ENCODE measurements at places on chromosomes 16 and 17. TPM values are rescaled to one million over a fixed set of nuclear protein-coding genes. Genes with fewer than 3 reads are reported as not detected.

Gene ARL4D
- total RNA-seq, result 12.8 TPM

DNA sequence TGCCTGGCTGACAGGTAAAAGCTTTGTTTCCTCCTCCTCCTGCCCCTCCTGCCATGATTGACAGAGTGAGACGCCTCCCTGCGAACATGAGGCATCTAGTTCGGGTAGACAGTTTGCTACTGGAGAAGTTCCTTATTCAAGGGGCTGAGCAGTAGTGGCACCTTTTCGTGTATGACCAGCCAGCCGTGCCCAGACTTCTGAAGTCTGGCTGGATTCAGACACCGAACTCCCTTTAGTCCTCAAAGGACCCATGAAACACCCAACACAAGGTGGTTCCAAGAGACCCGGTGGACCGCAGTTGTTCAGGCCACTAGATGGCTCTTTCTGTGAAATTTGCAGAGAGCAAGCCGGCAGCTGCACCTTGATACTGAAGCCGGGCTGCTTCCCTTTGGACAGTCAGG lies 192.8 kb downstream of the XYLT1 start:
- DNase-seq, result peak; percentile 35

Gene TNFRSF17
- not detected for total RNA-seq

DNA sequence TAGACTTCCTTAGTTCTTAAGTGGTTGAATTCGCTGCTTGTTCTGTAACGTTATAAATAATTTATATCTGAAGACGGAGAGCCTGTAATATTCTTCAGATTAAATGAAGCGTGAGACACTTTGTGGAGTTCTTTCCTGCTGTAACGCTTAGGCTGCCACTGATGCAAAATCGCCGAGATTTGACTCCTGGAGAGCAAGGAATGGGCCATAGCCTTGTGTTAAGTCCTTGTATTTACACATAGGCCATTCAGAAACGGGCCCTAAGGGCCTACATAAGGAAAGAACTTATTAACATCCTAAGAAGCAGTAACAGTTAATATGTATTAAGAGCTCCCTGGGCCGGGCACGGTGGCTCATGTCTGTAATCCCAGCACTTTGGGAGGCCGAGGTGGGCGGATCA lies 936 bp downstream of the EMC6 start:
- DNase-seq, result no peak

Gene DPH1
- 30.8 TPM for total RNA-seq

DNA sequence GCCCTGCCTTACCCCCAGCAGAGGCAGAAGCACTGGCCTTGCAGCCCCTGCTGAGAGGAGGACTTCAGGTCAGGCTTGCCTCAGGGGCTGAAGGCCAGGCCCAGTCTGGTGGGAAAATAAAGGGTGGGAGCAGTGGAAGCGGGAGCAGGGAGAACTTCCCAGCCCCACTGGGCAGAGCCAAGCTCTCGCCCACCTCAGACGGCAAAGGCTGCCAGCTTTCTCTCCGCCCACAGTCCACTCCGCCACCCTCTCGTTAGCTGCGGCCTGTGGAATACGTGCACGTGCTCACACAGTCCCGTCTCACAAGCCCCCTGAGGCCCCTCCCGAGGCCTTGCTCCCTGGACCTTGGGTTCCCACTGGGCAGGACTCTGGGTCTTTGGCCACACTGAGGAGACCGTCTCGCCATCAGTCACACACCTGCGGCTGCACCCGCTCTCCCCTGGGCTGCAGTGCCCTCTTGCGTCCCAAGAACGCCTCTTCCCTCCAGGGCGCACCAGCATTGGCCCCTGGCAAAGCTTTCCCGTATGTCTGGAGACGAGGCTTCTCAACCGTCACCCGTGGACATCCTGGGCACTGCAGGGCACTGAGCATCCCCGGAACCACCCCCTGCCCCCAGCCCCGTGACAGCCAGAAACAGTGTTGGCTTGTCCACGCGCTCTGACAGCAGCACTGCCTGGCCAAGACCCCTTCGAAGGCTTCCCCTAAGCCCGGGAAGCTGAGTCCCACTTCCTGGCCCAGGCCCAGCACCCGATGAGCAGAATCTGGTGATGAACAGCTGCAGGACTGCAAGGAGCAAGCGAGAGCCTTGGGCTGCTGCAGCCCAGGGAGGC lies 8.3 kb downstream of the MRPL28 start:
- peak; percentile 77 for DNase-seq

DNA sequence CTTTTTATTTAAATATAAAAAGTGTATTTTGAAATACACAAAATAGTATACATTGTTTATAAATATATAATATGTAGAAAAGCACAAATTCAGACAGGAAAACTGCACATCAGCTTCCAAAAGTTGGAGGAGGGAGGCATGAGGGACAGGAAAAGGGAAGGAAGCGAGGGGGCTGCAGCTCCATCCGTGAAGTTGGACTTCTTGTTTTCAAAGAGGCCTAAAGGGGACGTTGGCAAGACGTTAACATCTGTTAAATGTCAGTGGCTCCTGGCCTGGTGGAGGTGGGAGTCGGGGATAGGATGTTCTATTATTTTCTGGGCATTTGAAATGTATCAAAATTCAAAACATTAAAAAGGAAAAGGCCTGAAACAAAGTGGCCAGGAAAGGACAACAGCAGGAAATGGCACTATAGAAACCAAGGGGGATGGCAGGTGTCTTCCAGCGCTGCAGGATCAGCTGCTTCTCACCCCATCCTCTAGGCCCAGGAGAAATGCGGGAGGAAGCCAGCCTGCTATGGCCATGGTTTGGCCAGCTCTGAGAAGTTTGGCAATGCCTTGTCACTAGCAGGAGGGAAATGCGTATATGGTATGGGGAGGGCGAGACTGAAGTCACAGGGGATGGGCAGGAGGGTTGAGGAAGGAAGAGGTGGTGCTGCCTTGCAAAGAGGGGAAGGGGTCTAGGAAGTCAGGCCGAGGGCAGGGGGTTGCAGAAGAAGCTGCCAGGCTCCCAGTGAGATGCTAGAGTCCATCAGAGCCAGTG lies 6.4 kb downstream of the CMTM2 start:
- no peak for DNase-seq

- DNase-seq, result no peak
These were observed 45.8 kb downstream of the COX4I1 start for GRCh38 chr16:85845266-85845665.

DNA sequence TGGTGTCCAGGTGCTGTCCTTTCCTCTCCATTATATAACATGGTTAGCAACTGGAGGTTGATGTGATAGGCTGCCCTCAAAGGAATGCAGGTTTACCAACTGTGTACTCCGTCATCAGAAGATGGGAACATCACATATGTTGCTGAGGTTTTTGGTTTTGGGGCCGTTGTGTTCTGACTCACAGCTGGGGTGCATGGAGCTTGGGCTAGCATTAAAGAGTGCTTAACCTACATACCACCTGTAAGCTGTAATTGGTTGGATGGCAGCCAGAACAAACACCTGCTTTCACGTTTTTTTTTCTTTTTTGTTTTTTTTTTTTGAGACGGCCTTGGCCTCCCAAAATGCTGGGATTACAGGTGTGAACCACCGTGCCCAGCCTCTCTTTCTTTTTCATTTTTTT lies 20.9 kb downstream of the TMEM11 start:
- DNase-seq, result no peak

DNA sequence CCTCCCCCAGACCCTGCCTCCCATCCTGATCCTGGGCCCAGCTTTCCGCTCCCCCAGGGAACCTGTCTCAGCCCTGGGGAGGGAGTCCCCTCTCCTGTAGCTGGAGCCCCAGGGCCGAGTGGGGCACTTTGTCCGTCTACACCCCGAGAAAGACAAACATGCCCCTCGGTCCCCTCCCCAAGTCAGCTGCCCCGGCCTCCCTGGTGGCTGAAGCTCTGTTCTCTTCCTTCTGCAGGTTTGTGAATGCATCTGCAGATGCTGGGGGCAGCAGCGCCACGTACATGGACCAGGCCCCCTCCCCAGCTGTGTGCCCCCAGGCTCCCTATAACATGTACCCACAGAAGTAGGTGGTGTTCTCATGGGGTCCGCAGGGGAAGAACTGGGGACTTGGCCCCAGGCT lies 20.8 kb downstream of the STAT5A start:
- no peak for DNase-seq

Gene CNGB1
- not detected for total RNA-seq

Gene PYDC1
- total RNA-seq, result not detected

GRCh38 chr17:36703860-36704266 lies 102.5 kb downstream of the MRM1 start:
- peak; percentile 60 for DNase-seq

- DNase-seq, result no peak
These were observed 919 bp upstream of the CBX1 start for GRCh38 chr17:48102043-48102750.

GRCh38 chr16:30744183-30744582 lies 4.0 kb upstream of the PHKG2 start:
- DNase-seq, result no peak

GRCh38 chr17:55793272-55793671 lies 42.4 kb downstream of the PCTP start:
- no peak for DNase-seq

DNA sequence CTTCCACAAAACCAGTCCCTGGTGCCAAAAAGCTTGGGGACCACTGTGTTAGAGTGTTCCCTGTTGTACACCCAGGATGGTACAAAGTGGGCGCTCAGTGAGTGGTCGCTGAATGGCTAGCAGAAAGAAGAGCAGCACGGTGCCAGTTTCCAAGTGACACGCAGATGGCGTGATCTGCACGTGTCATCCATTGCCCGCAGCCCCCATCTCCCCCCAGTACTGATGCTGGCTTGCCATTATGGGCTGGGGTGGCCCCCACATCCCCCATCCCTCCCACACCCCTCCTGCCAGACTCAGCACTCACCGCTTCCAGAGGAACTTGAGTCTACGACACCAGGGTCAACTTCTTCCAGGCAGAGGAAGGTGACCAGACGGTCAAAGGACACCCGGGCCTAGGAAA lies 36.5 kb downstream of the ABCC6 start:
- DNase-seq, result no peak

Gene BRICD5
- total RNA-seq, result 5.7 TPM

Gene CD300H
- total RNA-seq, result not detected

GRCh38 chr17:27244011-27244410 lies 49.9 kb upstream of the WSB1 start:
- no peak for DNase-seq

Gene NEK8
- 1.3 TPM for total RNA-seq

Gene HLF
- 36.7 TPM for total RNA-seq

DNA sequence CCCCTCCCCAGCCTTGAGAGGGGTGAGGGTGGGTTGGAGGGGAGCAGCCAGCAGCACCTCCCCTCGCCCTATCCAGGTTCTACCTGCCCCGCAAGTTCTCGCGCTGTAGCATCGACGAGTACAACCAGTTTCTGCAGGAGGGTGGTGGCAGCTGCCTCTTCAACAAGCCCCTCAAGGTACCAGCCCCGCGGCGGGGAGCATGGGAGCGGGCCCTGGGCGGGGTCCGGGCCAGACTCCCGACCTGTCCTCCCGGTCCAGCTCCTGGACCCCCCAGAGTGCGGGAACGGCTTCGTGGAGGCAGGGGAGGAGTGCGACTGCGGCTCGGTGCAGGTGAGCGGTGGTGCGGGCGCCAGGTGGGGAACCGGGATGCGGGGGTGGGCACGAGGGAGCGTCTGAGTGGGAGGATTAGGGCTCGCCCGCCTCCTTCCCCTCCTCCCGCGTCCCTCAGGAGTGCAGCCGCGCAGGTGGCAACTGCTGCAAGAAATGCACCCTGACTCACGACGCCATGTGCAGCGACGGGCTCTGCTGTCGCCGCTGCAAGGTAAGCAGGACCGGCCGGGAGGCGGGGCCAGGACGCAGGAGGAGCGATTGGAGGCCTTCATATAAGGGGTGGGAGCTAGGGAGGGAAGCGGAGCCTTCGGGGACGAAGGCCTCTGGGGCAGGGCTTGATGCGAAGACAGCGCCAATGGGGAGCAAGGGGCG lies 16.5 kb downstream of the ADAM11 start:
- DNase-seq, result peak; percentile 96

DNA sequence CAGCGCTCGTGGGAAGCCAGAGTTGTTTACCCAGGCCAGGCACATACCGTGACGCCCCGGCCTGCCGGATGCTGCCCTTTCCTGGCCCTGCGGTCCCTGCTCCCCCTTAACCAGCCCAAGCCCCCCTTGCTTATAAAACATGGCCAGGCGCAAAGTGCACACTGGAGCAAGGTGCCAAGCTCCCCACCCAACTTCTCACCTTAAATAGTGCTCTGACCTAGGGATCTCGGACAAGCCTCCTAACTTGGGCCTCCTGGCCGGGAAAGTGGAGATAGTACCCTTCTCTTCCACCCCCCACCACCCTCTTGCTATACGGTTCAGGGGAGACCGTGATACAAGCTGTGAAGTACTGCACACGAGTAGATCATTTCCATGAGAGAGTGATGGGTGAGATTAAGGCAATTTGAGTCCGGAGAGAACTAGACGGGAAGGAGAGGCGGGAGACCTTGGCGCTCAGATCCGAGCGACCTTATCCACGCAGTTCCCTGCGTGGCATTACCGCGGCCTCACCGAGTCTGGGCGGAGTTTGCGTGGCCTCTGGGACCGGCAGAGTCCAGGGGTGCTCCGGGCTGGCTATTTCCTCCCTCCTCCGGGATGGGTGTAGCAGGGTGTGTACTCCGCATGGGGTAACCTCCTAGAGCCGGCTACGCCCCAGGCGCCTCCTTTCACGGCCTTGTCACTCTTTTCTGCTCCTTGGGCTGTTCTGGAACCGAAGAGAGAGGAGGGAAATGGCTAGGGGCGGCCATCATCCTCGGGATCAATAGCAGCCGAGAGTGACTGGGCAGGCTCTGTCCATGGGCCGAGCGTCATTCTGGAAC lies 4.4 kb upstream of the LHX1 start:
- DNase-seq, result no peak

Gene LGALS9C
- total RNA-seq, result not detected

DNA sequence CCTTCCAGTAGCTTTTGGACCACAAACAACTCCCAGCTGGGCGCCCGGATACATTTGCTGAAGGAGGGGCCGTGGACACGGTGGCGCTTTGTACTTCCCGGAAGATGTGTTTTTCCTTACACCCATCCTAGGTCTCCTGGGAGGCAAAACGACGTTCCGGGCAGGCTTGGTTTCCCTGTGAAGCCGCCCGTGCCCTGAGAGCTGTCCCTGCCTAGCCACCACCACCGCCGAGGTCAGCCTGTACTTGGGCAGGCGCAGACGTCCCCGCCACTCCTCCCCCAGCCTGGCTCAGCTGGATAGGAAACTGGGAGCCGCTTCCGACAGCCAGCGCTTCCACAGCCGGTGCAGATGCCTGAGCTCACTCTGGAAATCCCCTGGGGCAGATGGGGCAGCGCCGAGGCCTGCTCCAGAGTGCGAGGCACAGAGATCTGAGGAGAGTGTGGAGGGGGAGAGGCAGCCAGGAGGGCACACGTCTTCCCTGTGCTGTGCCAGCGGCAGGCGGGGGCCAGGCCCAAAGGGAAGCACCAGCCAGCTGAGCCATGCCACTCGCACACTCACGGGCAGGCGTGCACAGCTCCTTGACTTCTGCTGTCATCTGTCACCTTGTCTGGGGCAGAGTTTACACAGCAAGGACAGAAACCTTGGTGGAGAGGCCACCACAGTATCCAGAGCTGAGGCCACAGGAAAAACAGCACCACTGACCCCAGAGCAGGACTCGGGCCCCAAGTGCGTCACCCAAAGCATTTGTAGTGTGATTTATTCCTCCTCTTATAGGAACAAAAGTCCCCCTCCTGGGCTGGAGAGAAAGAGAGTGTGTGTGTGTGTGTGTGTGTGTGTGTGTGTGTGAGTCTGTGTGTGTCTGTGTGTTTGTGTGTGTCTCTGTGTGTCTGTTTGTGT lies 3.0 kb downstream of the RHBDF2 start:
- peak; percentile 87 for DNase-seq

- DNase-seq, result no peak
These were observed 4.7 kb upstream of the CHD3 start for GRCh38 chr17:7883781-7884386.

All from left cardiac atrium (tissue), 4 donors.